ENCODE measurements at places on chromosomes 1 and 21.

DNA sequence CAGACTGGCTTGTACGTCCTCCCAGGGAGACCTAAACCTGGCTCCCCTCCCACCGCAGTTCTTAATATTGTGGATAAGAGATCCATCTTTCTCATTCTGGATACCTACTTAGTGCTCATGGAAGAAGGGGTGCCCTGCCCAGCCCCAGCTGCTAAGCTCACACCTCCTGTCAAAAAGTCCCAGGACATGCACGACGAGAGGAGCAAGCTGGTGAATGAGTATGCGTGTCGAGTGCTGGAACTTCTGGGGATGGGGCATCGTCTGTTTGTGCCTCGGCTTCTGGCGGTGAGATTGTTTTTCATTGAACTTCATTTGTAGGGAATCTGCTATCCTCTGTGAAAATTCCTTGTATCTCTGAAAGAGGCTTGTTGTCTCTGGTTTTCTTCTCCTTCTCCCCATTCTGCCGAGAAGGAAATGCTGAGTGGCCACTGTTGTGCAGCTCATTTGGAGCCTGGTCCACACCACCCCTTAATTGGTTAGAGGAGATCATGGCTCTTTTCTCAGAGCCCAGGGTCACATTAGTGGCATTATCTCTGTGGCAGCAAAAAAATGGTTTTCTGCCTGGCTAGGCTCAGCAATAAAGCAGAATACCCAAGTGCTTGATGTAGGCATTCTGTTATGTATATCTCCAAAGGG is 199.4 kb upstream of the CACYBP start:
- no peak for DNase-seq

- DNase-seq = no peak
Observed at GRCh38 chr1:154871374-154871773, 1.3 kb upstream of the KCNN3 start.

- no peak for DNase-seq
Observed at GRCh38 chr1:168637350-168637991, 61.1 kb downstream of the XCL1 start.

DNA sequence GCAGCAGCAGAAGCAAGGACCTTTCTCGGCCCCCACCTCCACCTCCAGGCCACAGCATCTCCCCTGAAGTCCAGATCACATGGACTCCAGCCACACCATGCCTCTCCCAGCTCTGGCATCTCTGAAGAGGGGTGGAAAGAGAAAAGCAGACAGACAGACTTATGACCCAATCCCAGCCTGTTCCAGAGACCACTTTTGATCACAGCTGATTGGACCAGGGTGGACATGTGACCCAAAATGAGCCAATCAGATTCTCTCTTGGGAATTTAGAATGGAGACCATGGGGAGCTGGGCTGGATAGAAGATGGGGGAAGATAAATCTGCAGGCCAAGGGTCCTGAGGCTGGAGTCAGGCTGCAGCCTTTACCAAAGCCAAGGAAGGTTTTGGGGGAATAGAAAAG is 16.4 kb downstream of the HTR1D start:
- DNase-seq = no peak

- DNase-seq = no peak
Observed at GRCh38 chr1:215958841-215959240, 391.7 kb downstream of the KCTD3 start.

DNA sequence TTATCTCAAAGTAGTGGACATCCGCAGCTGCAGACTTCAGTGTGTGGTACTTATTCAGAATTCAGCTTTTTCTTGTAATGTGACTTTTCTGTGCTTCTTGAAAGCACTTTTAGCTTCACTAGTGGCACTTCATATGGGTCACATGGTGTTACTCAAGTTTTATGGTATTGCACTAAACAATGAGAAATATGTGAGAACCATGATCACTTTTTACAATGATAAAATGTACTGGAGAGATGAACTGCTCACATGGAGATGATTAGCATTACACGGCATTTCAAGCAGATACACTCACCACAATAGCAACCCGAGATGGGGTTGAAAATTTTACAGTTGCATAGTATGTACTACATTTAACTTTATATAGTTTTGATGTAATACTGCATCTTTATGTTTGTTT is 40.1 kb upstream of the GPR52 start:
- no peak for DNase-seq

DNA sequence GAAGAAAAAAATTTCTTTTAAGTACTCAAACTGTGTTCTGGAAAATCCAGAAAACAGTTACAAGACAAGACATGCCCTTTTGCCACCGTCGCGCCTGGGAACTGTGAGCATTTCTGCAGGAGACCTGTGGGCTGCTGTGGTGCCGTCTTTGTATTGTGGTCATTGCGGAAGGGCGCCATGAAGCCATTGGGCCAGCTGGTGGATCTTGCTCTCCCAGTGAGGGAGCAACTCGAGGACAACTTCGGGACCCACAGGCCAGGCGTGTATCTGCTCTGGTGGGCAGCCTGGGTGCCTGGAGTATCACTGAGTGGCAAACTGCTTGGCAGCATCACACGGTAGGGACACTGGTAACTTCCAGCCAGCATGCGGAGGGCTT is 3.8 kb upstream of the THEMIS2 start:
- no peak for DNase-seq

DNA sequence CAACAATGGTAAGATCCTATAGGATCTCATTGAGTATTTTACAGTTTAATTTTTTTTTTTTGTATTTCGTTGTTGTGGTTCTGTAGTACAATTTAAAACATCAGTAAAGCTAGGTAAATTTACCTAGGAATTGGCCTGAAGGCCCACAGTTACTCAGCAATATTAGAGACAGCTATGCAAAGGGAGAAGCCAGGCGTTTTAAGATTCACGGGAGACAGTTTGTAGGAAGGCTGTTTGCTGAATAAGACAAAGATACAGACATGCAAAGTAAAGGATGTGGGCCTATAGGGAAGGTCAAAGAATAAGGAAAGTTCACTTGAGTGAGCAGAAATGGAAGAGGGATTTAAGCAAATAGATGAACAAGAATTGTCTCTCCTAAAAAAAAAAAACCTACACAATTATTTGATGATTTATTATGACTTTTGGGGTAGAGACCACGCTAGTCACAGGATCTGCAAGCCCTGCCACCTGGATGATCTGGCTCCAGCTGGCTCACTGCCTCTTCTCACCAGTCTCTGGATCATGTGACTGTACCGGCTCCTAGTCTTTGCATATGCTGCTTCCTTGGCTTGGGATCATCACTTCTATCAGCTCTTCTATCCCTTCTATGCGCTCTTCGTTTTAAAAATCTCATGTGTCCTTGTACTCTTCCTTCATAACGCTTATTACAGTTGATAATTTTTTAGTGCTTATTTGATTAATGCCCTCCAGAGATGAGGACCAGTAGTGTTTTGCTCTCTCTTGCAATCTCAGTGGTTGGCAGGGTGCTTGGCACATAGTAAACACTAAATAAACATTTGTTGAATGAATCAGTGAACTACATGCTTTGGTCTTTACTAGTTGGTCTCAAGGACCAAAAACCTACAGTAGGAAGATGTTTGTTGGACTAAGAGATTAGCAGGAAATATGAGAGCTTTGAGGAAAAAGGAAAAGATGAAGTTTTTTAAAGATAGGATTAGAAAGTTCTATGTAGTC is 14.1 kb downstream of the DYRK1A start:
- DNase-seq = no peak

DNA sequence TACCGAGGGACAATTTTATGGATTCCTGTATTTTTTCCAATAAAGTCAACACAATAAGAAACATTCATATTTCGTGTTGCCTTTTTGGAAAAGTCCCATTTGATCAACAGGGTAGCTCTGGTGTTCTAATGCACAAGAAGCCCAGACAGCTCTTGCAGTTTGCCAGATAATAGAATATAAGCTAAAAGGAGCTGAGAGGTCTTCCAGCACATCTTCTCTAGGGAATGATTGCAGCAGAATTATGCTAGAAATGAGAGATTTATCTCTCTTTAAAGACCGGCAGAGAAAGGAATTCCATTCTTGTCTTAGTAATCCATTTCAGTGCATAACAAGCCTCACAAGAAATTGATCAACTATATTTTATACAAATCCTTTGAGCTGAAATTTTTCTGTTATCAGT is 25.0 kb upstream of the DDX59 start:
- no peak for DNase-seq

- no peak for DNase-seq
Observed at GRCh38 chr1:6591222-6591621, 11.4 kb downstream of the ZBTB48 start.

- DNase-seq = no peak
Observed at GRCh38 chr1:29683472-29683871, 447.1 kb downstream of the PTPRU start.

DNA sequence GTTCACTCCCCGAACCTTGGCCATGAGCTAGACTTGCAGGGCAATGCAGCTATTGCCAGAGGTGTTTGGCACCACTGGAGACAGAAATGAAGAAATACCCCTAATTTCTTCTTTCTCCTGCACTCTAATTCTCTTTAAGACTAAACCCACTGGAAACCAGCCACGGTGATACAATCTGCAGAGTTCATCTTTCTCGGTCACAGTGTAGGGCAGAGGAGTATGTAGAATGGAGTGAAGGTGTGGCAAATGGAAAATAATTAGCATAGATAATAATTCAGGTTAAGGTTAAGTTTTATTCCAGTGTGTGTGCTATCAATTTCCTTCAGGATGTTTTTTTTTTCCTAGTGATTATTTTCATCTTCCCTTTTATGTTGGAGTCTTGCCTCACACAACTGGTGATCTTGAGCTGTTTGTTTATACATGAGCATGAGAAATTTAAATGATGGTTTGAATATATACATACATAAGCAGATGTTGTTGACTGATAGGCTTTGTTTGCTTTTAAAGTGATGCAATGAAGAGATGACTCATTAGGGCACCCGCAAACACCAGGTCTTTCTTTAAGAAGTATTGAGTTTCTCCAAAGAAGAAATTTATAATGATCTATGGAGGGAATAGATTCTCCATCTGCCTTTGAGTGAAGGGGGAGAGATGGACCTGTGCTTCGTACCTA is 81.9 kb downstream of the SPATA17 start:
- no peak for DNase-seq

DNA sequence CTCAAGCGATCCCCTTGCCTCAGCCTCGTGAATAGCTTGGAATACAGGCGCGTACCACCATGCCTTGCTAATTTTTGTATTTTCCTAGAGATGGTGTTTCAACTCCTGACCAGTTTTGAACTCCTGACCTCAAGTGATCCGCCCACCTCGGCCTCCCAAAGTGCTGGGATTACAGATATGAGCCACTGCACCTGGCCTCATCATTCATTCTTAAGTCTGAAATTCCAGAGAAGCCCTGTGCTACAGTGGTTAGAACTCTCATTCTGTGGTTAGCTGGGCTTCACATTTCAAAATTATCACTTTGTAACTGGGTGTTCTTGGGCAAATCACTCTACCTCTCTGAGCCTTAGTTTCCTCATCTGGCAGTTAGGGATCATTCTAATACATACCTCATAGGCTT is 86.1 kb upstream of the POU3F1 start:
- no peak for DNase-seq

GRCh38 chr1:26388791-26389445 is 16.4 kb upstream of the ZNF683 start:
- no peak for DNase-seq

DNA sequence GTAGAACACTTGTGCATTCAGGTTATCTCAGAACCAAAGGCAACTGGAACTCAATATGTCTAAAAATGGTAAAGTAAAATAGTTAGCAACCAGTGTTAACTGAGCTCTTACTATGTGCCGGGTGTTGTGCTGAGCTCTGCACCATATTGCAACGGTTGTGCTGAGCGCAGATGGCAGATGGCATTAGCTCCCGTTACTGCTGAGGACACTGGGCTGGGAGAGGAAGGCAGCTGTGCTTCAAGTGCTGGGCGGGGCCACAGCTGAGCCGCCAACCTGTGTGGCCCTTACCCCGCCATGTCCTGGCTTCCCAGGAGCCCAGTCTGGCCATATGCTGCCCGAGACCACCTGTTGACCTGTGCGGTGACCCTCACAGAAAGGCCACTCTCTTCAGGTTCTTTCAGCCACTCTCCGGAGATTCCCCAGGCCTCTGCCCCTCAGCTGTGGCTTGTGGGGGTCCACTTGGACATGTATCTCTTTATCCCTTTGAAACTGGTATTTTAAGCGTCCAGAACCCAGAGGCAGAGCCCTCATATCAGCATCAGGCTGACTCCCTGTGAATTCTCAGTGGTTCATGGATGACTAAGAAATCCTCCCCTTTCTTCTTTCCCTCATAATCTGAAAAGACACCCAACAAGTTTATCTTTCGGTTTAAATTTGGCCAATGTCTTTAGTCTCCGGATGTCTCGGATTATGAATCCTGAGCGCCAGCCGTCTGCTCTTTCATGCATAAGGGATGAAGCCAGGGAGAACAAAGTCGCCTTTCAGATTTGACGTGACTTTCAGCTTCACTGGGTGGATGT is 26.4 kb downstream of the LDLRAP1 start:
- DNase-seq = no peak

- DNase-seq = no peak
Observed at GRCh38 chr1:171904778-171905450, 63.6 kb downstream of the DNM3 start.
